ENCODE measurements at places on chromosomes 3 and 15.
A peak's percentile ranks its signal among the peaks of the same experiment; 100 is the strongest.

GRCh38 chr3:184820525-184820924 is 8.6 kb downstream of the VPS8 start:
- DNase-seq: no peak

- no peak for DNase-seq
Observed at GRCh38 chr3:193790086-193790990, 197.3 kb downstream of the OPA1 start.

GRCh38 chr3:60746695-60747416 is 504.4 kb downstream of the FHIT start:
- no peak for DNase-seq

DNA sequence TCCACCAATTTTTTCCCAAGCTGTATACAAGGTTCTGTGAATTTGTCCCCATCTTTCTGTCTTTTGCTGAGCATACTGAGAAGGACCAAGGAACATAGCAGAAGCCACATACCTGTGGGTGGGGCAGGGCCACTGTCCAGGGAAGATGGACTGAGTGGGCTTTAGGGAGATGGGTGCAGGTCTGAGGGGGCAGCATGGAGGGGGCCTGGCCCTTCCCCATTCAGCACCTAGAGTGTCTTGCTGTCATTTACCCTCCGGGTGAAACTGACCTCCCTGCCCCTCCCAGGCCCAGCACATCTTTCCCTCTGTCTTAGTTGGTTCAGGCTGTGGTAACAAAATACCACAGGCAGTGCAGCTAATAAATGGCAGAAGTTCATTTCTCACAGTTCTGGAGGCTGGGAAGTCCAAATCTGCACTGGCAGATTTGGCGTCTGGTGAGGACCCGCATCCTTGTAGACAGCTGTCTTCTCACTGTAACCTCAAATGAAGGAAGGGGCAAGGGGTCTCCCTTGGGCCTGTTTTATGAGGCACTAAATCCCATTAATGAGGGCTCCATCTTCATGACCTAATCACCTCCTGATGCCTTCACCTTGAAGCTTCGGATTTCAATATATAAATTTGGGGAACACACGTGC is 180.0 kb upstream of the SMAD3 start:
- DNase-seq: no peak

- no peak for DNase-seq
Observed at GRCh38 chr3:9390265-9390888, 7.0 kb upstream of the SETD5 start.

DNA sequence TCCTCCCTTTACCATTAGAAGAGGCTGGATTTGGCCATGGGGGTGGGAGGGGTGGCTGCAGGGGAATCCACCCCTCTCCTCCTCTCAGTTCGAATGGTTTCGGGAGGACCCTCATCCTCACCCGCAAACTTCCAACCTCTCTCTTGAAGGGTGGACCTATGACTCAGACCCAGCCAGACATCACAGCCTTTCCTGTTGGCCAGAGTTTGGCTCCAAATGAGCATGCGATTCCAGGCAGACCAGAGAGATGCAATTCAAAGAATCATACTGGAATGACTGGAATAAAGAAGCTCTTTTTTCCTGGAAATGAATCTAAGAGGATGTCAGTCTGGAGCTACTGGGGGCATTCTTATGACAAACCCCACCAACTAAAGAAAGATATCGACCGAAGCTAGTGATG is 516.7 kb upstream of the MDFIC2 start:
- no peak for DNase-seq

GRCh38 chr3:71902258-71903111 is 117.5 kb upstream of the PROK2 start:
- DNase-seq: no peak

GRCh38 chr3:149605902-149606301 is 51.9 kb downstream of the WWTR1 start:
- no peak for DNase-seq

GRCh38 chr3:192727032-192727847 is at the start of gene FGF12:
Gene FGF12 (minus strand): TSS chr3:192727541.
- DNase-seq: no peak

DNA sequence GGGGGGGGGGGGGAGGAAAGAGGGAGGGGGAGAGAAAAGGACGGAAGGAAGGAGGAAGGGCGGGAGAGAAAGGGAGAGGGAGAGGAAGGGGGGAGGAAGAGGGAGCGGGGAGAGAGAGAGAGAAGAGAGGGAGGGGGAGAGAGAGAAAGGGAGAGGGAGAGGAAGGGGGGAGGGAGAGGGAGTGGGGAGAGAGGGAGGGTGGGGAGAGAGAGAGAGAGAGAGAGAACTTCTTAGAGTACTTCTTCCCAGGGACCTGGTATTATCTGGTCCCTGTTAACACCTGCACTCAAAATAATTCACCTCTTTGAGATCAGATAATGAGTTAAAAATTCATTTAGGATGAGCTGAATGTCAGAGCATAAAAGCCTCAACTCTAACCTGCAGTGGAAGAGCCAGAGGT is 1.1 kb downstream of the SEC13 start:
- DNase-seq: no peak

DNA sequence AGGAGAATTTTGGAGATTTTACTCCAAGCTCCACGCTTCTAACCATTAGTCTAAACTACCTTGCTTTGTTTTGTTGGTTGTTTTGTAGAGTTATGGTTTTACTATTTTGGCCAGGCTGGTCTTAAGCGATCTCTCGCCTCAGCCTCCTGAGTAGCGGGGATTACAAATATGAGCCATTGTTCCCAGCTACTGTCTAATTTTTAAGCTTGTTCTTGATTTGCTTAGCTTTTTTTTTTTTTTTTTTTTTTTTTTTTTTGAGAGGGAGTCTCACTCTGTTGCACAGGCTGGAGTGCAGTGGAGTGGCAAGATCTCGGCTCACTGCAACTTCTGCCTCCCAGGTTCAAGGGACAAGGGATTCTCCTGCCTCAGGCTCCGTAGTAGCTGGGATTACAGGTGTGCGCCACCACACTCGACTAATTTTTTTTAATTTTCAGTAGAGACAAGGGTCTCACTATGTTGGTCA is 28.5 kb downstream of the EFCAB12 start:
- DNase-seq: no peak

DNA sequence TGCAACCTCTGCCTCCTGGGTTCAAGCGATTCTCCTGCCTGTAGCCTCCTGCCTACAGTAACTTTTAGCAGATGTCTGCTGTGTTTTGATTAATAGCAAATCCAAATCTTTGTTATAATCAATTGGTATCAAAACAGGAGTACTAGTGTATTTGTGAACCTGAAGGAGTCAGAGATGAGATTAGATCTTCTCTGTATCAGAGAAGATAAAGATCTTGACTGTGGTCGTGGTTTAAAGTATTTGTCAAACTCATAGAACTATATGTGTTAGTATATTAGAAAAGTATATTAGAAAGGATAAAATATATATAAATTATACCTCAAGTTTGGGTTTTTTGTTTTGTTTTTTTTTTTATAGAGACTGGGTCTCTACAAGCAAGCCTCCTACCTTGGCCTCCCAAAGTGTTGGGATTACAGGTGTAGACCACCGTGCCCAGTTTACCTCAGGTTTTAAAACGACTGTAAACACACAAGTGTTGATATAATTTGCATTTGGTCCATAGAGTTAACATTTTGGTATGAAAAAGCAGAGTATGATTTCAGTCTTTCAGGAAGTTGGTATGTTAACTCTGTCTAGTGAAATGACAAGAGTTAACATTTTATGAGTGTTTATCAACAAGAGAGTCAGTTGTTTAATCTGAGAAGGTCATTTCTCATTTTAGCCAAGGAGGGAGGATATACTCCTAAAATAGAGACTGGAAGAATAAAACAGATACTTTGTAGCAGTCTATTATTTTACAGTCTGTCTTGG is 18.3 kb downstream of the RTF1 start:
- no peak for DNase-seq

DNA sequence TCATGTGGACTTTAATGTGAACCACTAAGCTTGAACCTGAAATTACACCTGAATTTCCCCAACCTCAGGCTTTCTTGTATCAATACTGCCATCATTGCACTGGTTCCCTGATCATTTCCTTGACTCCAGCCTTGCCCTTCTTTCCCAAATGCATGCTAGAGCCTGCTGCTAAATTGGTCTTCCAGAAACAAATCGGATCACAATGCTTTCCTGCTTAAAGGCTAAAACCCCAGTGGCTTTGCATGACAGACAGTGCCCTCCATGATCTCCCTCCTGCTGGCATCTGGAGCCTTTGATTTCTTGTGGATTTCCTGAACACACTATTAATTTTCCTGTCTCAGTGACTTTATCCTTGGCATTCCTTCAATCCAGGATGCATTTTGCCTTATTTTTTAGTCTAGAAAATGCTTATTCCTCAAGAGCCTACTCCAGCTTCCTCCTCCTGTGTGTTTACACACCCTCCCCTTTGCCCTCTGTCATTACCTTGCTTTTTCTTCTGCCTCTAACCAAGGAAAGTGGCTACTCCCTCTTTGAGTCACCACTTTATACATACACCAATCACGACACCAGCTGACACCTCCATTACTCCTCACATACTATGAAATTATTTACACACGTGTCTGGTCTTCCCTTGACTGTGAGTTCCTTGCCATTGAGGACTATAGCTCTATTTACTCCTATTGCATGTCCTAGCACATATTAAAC is 214.6 kb downstream of the KCNAB1 start:
- DNase-seq: no peak

DNA sequence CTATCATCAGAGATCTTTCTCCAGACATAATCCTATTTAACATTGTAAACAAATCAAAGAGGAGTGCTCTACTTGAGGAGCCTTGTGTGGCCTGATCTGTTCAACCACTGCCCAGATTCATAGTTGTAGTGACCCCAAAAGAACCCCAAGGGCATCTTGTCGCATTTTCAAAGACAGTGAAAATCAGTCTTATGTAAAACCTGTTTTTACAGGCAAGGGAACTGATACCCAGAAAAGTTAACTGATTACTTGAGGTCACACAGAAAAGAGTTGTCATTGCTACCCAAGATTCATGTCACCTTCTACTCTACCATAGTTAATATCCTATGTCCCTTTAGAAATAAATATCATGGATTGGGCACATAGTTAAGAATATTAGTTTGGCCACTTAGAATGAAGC is 40.5 kb upstream of the ARPP21 start:
- DNase-seq: no peak

- DNase-seq: no peak
Observed at GRCh38 chr3:84967767-84968581, 9.2 kb downstream of the CADM2 start.

DNA sequence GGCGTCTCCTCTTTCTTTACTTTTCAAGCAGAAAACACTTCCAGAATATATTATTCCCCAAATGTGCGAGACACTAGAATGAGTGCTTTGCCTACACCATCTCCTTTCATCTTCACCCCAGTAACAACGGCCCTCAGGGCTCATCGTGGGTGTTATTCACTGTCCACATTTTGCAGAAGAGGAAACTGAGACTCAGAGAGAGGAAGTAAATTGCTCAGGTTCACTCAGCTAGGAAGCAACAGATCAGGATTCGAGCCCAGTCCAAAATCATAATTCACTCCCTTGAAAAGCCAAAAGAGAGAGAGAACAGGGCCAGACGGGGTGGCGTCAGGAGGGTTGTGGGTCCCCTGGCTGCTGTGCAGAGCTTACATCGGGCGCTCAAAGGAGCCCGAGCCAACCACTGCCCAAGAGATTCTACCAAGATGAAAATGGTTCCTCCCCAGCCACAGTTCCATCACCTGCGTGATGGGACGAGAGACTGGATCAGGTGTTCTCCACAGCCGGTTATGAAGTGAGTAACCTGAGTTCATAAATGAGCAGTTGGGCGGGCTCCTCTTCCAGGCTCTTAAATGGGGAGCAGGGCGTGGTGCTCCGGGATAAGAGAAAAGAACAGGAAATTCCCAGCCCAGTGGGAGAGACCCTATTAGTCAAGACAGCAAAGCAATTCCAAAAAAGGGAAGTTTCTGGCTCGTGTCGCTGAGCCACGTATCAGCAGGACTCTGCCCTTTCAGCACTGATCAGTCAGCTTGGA is 48.6 kb upstream of the FLNB start:
- no peak for DNase-seq

DNA sequence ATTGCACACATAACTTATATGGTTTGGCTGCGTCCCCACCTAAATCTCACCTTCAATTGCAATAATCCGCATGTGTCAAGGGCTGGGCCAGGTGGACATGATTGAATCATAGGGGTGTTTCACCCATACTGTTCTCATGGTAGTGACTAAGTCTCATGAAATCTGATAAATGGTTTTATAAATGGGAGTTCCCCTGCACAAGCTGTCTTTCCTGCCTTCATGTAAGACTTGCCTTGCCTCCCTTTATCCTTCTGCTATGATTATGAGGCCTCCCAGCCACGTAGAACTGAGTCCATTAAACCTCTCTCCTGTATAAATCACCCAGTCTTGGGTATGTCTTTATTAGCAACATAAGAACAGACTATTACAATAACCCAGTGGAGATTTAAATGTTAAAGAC is 653.9 kb downstream of the ROBO1 start:
- no peak for DNase-seq

DNA sequence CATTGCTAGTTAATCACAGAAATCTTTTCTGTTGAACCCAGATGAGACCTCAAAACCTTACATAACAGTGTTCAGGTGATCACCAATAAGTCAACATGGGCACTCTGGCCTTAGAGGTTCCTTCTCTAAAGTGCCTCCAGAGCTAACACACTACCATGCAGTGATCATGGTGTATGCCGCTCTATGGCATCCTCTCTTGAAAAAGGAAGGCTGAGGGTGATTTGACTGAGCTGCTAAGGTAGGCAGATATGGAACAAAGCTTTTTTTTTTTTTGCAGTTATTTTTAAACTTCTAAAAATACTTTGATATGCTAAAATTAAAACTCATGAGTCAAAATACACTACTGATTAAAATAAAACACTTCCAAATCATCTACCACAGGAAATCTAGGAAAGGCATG is 46.0 kb downstream of the IGF2BP2 start:
- DNase-seq: no peak

GRCh38 chr3:149971403-149972075 is 844 bp upstream of the PFN2 start:
- peak; percentile 20 for DNase-seq

DNA sequence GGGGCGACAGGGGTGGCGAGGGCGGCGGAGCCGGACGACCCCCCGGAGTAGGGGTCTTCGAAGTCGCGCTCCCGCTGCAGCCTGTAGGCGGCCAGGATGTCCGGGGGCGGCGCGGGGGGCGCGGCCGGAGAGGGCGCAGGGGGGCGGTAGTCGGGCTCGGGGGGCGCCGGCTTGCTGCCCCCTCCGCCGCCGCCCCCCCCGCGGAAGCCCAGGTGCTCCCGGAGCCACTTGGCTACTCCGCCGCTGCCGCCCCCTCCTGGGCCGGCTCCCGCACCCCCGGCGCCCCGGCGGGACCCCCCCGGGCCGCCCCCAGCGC is 230 bp downstream of the SHF start:
- no peak for DNase-seq

DNA sequence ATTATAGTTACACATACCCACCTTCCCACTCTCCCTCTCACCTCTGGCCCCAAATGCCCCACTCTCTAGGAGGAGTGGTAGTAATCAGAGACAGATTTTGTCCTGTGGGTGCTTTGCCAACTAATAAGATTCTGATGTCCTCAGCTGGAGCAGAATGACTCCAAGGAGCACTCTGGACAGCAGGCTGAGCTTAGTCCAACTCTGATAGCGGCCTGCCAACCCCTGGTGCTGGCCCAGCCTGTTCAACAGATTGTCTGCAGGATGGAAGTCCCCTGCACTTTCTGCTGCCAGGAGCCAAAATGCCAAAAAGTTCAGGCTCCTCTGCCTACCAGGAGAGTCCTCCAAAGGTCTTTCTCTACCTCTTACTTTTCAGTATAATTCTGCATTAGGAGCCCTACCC is 160.5 kb upstream of the UMPS start:
- no peak for DNase-seq

- DNase-seq: no peak
Observed at GRCh38 chr3:149151843-149152242, 22.4 kb downstream of the HPS3 start.

GRCh38 chr3:127970966-127971592 is 56.0 kb downstream of the KBTBD12 start:
- no peak for DNase-seq
